NCI-H526 treated with DMSO at 0.1 percent for 48 hours (cell line): ENCODE measurements at places on chromosomes 11 and 22.

DNA sequence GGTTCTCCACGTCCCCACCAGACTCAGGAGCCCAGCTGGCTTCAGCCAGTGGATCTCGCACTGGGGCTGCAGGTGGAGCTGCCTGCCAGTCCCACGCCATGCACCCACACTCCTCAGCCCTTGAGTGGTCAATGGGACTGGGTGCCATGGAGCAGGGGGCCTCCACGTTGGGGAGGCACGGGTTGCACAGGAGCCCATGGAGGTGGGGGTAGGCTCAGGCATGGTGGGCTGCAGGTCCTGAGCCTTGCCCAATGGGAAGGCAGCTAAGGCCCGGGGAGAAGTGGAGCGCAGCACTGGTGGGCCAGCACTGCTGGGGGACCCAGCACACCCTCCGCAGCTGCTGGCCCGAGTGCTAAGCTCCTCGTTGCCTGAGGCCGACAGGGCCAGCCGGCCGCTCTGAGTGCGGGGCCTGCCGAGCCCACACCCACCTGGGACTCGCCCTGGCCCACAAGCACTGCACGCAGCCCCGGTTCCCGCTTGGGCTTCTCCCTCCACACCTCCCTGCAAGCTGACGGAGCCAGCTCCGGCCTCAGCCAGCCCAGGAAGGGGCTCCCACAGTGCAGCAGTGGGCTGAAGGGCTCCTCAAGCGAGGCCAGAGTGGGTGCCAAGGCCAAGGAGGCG, 258.5 kb upstream of the PDGFD start:
- no peak for DNase-seq

DNA sequence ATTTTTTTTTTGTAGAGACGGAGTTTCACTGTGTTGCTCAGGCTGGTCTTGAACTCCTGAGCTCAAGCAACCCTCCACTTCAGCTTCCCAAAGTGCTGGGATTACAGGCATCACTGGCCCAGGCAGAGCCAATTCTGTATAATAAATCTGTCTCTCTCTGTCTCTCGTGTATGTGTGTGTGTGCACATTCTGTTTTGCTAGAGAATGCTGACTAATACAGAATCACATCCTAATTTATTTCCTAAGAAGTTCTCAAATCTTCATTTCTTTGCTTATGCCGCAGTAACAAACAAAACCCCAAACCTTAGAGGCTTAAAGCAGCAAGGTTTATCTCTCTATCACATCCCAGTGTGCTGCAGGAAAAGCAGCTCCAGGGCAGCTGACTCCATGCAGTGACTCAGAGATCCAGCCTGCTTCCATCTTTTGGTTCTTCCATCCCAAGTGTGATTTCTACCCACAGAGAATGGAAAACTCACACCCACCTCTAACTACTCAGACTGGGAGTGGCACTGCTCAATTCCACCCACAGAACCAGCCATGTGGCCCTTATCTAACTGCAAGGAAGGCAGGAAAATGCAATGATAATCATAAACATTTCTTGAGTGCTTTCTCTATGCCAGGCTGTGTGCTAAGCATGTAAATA, 35.1 kb upstream of the LRRC10B start:
- no peak for DNase-seq

GRCh38 chr11:86957976-86958646, 2.9 kb upstream of the FZD4 start:
- no peak for DNase-seq

DNA sequence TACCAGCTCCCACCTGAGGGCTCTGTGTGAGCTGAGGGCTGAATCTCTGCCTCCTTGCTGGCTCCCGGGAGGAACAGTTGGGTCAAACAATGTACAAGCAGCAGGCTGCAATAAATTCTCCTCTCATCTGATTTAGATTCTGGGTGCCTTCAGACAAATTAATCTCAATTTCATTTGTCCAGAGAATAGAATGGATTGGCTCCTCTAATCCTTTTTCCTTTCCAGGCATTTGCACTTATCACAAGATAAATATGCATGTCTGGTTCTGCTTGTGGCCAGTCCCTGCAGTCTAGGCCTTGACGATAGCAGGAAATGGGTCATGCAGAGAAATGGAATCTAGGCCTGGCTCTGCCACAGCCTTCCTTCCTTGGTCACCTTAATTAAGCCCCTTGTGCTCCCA, 28.7 kb downstream of the UPB1 start:
- DNase-seq = no peak

DNA sequence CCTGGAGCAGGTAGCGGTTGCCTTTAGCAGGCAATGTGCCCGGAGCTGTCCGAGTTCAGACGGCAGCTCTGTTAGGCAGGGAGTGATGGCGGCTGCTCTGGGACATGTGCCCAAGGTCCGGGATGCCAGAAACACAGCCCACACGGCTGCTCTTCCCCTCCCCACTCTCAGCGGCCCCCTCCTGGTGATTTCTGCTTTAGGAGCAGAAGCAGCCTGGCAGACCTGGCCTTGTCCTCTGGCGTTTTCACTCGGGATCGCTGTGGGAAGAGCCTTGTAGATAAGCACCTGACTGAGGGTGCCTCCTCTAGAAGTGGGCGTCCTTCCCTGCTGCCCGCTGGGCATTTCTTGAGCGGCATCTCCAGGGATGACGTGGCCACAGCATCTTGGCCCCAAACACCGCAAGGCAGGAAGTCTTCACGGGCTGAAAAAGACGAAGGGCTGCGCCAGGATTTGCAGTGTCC, 392.2 kb downstream of the TBC1D22A start:
- no peak for DNase-seq
